ENCODE measurements at places on chromosomes 7 and 10.

GRCh38 chr7:92815412-92815811 lies 21.0 kb downstream of the CDK6 start:
- no peak for DNase-seq

GRCh38 chr7:130365511-130366441 lies 14.5 kb upstream of the CPA1 start:
- DNase-seq: no peak

GRCh38 chr7:29352041-29352440 lies 157.5 kb downstream of the CHN2 start:
- DNase-seq: no peak

DNA sequence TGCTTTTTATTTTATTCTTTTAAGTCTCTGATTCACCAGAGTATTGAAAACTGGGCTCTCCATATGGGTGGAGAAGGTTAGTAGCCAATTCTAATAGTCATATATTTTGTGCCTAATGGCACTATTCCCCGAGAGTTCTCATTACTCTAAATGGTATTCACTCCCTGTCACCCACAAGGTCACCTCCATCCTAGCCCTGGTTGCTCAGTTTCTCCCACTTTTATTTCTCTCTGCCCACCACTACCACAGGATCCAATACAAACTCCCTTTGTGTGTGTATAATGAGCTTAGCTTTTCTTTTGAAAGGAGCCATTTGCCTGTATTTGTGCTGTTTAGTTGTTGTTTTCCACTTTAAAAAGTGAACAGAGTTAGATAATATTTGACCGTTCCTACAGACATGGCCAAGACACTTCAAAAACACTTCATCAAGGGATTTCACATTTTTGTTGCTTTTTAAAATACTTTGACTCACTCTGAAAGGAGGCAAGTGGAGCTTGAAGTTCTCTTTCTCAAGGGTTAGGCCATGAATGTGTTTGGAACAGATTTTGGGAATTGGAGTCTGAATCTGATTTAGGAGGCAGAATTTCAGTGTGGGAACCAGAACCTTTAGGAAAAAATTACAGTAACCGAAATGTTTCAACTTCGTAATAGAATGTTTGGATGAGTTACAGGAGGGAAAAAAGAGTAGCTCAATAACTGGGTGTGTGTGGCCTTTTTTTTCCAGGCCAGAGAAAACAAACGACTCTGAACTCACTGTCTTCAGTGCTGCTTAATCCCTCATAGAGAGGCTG lies 321.3 kb downstream of the BICC1 start:
- no peak for DNase-seq

- DNase-seq: no peak
Measured at GRCh38 chr10:122273966-122274545, 3.0 kb downstream of the BTBD16 start.

DNA sequence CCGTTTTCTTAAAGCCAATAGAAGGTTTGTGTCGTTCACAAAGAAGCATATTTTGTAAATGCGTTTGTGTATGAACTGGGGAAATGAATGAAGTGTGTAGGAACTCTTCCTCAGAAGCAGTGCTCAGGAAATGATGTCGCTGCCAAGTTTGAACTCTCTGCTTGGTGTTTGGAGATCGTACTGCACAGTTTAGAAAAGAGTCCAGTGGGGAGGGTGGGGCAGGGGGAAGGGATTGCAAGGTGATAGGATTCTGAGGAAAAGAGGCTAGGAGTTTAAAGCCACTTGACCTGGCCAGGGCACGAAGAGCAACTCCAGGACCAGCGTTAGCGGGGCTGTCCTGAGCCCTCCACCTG lies 122.2 kb downstream of the CUBN start:
- DNase-seq: no peak

- DNase-seq: no peak
Measured at GRCh38 chr7:80885757-80886156, 33.1 kb downstream of the SEMA3C start.

DNA sequence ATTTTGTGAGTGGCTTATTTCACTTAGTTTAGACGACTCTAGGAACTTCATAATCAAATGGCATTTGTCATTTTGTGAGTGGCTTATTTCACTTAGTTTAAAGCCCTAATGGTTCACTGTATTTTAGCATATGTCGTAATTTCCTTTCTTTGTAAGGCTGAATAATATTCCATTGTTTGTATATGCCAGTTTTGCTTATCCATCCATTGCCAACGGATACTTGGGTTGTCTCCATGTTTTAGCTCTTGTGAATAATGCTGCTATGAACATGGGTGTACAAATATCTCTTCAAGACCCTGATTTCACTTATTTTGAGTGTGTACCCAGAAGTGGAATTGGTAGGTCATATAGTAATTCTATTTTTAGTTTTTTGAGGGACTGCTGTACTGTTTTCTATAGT lies 31.8 kb downstream of the DOCK1 start:
- DNase-seq: no peak
